ENCODE measurements at places on chromosomes 16 and 17.
A peak's percentile ranks its signal among the peaks of the same experiment; 100 is the strongest.

- DNase-seq, result no peak
Measured at GRCh38 chr17:29753845-29754439, 131.2 kb upstream of the CORO6 start.

DNA sequence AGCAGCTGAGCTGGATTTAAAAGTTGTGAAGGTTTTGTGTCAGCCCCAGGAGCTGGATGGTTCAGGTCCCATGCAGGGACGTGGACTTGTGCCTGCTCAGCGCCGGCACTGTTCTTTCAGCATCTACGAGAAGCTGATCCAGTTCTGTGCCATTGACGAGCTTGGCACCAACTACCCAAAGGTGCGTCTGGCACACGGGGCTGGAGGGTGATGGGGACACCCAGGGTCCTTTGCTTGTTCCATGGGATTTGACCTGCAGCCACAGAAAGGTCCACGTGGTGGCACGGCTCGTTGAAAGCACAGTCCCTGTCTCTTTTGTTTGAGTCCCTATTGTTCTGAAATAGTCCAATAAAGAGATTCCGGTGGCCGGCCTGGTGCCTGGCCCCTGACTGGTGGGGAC is 18.1 kb upstream of the ITGB4 start:
- no peak for DNase-seq

DNA sequence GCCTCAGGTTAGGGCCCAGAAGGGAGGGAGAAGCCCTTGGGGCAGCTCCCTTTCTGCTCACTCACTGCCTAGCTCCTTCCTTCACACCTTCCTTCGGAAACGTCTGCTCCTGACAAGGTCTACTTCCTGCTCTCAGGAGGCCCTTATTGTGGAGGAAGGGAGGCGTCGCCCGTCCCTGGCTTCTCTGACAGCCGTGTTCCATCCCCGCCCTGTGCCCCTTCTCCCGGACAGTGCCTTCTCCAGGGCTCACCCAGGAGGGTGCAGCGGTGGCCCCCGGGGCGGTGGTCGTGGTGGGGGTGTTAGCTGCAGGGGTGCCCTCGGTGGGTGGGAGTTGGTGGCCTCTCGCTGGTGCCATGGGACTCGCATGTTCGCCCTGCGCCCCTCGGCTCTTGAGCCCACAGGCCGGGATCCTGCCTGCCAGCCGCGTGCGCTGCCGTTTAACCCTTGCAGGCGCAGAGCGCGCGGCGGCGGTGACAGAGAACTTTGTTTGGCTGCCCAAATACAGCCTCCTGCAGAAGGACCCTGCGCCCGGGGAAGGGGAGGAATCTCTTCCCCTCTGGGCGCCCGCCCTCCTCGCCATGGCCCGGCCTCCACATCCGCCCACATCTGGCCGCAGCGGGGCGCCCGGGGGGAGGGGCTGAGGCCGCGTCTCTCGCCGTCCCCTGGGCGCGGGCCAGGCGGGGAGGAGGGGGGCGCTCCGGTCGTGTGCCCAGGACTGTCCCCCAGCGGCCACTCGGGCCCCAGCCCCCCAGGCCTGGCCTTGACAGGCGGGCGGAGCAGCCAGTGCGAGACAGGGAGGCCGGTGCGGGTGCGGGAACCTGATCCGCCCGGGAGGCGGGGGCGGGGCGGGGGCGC is 231.9 kb downstream of the SEC14L1 start:
- DNase-seq, result peak; percentile 78

- no peak for DNase-seq
Measured at GRCh38 chr16:54968011-54968410, 37.3 kb downstream of the IRX5 start.

Measured in HT-29 (cell line).